LNCaP clone FGC (cell line): ENCODE measurements at places on chromosomes 3 and 15.

DNA sequence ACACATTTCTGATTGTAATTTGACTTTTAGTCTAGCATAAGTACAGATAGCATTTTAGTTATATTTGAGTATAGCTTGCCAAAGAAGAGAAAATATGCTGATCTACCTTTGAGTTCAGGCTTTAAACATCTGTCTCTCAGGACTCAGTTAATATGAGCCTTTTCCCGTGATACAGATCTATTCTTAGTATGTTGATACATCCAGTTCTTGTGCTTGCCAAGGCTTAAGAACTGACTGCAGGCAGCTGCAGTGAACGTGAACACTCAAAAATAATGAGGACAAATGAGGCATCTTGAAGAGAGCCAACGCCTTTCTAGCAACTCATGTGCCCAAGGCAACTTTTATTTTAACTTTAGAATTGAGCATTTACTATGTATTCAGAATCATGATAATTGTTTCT is 325.5 kb downstream of the SI start:
- no peak for DNase-seq

DNA sequence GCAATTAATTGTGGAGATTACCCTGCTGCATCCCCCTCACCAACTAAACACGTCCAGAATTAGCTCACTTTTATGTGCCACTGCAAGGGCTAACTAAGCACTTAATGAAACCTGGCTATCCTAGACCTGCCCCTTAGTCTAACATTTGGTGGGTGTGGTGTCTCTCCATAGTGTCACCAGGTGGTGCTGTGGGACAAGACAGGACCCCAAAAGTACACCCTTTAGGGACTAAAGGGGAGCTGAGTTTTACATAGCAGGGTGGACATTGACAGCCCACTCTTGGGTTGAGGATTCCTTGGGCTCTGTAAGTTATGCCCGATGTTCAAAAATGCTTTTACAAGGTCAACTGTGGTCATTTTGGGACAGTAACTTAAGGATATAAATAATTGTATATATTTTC is 5.7 kb downstream of the DUT start:
- no peak for DNase-seq

GRCh38 chr3:182710557-182711157 is 82.6 kb upstream of the ATP11B start:
- no peak for DNase-seq

DNA sequence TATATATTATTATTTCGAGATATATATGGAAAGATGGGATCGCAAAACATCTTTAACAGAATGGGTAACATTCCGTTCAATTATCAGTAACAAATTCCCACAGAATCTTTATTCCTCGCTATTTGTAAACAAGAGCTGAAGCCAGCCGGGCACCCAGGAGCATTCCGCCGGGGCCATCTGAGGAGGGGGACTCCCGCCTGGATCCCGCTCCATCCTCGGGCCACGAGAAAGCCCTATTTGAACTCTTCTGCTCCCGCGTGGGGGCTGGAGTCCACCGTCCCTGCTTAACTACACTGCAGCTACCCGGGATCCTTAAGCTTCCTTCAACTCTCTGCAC is 687 bp downstream of the GPR176 start:
- DNase-seq = no peak

- DNase-seq = no peak
These were observed 35.2 kb downstream of the ANP32A start for GRCh38 chr15:68785541-68785940.

- DNase-seq = no peak
These were observed 4.5 kb downstream of the ESYT3 start for GRCh38 chr3:138438896-138439295.

DNA sequence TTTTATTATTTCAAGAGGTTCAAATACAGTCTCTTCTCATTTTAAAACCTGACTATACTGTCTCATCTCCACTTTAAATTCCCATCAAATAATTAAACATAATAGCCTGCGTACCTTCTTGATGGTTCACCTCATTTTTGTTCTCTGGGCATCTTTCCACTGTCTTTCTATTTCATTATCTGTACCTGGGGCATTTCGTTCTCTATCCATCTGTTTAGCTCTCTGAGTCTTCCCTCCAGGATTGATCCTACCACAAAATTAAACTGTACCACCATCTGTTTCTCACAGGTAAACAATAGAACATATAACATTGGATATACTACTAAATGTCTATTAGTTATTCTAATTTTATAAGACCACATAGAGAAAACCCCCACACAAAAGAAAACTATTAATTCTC is 1331.4 kb downstream of the NSUN3 start:
- no peak for DNase-seq

GRCh38 chr3:106540743-106541142 is 671.9 kb upstream of the CBLB start:
- DNase-seq = no peak

DNA sequence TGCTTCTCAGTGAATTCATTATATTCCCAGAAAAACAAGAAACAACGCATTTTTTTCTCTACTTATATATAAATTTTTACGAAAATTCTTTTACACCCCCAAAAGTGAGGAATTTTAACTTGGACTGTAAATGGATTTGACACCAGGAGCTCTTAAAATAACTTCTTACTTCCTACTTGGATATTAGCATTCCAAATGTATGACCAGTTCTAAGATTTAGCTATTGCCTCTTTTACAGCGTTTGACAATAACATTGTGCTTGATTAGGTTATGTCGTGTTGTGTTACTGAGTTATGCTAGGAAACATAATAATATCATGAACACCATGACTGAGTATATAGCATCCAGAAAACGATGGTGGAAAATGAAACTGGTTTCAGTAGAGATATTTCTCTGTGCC is 177.0 kb downstream of the CNTN6 start:
- no peak for DNase-seq

DNA sequence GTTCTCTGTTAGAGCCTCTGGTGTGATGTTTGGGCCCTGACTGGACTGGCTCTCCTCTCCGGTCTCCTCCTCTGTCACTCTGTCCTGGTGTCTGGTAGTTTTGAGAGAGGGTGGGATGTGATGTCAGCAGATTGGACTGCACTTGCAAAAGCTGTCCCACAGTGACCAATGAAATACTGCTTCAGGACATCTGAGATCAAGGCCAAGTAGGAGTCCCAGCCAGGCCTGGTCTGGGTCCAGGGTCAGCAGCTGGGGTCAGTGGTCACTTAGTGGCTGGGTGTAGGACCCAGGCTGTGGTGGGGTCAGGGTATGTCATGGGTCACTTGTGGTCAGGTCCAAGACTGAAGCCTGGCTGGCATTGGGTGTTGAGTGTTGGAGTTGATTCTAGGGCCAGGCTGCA is 20.9 kb downstream of the ALDH1L1 start:
- DNase-seq = no peak

DNA sequence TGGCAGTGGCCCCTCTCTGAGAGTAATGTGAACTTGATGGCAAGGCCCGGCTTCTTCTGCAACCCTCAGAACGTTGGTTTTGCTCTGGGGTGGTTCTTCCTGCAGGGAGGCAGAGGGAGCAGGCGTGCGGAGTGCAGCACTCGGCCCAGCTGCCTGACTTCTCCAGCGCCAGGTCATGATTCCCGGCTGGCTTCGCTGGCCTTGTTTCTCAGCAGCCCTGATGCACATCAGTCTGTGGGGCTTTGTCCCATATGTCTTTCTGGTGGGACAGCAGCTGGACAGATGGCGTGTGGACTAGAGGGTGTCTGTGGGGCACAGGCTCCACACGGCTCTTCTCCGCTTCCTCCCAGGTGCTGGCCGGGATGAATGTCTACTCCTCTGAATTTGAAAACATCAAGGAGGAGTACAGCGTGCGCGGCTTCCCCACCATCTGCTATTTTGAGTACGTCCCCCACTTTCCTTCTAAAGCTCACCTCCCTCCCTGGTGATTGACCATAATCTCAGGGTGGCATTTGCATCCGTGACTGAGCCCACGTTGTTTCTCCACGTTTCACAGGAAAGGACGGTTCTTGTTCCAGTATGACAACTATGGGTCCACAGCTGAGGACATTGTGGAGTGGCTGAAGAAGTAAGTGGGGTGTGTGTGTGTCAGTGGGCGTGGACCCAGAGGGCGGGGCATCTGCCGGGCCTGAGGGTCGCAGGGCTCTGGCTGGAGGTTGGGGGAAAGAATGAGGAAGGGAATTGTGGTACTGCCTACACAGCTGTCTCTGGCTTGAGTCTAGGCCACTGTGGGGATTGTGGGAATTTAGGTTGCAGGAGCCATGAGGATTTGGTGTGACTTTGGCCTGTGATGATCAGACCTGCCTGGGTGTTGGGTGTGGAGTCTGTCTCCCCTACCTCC is 57.1 kb downstream of the PDIA5 start:
- DNase-seq = no peak

GRCh38 chr3:23710555-23710954 is 95.2 kb upstream of the UBE2E1 start:
- DNase-seq = no peak

DNA sequence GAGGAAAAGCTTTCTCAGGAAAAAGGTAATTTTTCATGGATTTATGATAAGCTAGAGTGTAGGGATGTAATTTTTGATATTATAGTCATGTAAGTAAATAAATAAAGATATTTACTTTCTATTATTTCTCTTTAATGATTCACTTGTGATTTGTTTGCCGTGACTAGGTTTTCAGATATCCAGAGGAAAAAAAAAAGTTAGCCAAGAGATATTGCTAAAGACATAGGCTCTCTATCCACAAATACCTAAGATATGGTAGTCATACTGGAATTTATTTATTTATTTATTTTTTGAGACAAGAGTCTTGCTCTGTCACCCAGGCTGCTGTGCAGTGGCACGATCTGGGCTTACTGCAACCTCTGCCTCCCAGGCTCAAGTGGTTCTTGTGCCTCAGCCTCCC is 59.9 kb downstream of the AP4E1 start:
- no peak for DNase-seq

- DNase-seq = no peak
These were observed 8.9 kb downstream of the DNAJC19 start for GRCh38 chr3:180980611-180981010.

DNA sequence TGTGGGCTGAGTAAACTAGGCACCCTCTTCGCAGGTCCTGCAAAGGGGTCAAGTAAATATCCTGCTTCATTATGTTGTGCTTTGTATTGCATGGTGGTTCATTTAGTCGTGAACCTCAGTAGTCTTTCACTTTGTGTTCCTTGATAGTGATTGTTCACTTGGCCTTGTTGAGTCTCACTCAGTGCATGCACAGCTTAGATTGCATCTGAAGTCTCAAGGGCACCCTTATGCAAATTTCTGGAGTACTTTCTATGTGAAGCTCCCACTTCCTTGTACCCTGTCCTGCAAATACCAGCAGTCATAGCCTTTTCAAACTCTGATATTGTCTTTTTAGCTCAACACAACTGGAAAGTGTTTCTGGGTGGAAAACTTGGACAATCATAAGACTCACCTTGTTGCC is 519.2 kb downstream of the NAALADL2 start:
- DNase-seq = no peak

DNA sequence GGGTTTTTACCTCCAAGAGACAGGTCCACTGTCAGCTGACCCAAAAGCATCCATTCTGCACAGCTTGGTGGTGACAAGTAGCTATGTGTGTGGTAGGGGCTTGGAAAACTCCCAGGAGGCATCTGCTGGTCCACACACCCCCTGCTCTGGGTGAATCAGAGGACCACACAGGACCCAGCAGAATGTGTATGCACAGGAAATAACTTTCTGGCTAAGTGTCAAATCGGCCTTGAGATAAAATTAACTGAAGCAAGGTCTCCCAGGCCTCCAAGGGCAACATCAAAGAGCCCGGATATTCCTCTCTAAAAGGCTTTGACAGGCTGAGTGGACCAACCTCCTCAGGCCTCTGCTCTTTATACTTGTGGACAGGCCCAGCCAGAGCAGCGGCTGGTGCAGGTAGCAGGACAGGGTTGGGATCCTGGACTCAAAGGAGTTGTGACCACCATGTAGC is 66.5 kb downstream of the CTNNB1 start:
- no peak for DNase-seq

GRCh38 chr3:99394831-99395778 is 243.3 kb upstream of the COL8A1 start:
- no peak for DNase-seq

DNA sequence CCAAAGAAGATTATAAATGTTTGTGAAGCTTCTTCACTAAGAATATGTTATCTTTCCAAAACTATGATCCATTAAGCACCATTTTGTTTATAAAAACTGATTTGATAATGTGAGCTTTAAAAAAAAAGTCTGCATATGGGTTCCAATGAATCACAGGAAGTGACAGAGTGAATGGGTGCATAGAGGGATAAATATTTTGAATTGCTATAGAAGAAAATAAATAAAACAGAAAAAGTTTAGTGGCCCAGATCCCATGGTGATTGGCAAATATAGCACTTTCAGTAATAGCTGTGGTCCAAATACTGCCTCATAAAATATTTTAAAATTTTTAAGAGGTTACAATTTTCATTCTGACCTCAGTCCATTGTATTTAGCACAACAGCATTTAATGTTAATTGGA is 19.2 kb downstream of the CPA3 start:
- no peak for DNase-seq

- no peak for DNase-seq
These were observed 436.0 kb upstream of the TPM1 start for GRCh38 chr15:62606376-62607113.

GRCh38 chr3:183254487-183255347 is 1.7 kb downstream of the B3GNT5 start:
- DNase-seq = no peak

DNA sequence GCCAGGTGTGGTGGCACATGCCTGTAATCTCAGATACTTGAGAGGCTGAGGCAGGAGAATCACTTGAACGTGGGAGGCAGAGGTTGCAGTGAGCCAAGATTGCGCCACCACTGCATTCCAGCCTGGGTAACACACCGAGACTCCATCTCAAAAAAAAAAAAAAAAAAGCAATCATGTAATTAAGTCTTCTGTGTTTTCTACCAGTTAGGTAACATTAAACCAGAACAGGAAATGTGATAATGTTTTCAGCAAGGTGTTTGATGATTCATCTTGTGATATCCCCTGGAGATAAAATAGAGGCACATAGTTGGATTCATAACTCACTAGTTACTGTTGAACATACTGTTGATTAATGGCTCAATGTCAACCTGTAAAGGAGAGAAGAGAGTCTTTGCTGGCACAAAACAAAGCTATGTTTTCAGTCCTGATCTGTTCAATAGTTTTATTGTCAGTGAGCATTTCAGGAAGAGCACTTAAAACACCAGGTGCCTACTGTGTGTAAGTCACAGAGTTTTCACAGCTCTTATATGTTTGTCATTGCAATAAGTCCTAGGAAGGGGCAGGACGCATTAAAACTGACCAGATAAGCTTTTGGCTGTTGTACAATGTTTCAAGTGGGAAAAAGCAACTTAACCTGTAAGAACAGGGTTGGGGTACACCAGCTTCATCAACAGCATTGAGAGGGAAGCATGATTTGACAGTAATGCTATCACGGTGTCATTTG is 19.5 kb downstream of the DNAJB11 start:
- no peak for DNase-seq

- no peak for DNase-seq
These were observed 23.5 kb downstream of the MAGEF1 start for GRCh38 chr3:184688251-184688881.
